Stimulated activated CD4-positive, alpha-beta T cell treated with anti-CD3 and anti-CD28 coated beads, Interleukin-15, amount 100 ng/mL, for 1 hour (primary cell): ENCODE measurements at places on chromosomes 7 and 10.

- DNase-seq: no peak
These were observed 34.0 kb downstream of the ADAP1 start for GRCh38 chr7:920351-921070.

- DNase-seq: no peak
These were observed 604.3 kb upstream of the GALNT17 start for GRCh38 chr7:70527520-70528115.

GRCh38 chr10:27687743-27688142 is 57.9 kb downstream of the MKX start:
- DNase-seq: no peak

- no peak for DNase-seq
These were observed 3.3 kb upstream of the NPTX2 start for GRCh38 chr7:98613601-98614425.

DNA sequence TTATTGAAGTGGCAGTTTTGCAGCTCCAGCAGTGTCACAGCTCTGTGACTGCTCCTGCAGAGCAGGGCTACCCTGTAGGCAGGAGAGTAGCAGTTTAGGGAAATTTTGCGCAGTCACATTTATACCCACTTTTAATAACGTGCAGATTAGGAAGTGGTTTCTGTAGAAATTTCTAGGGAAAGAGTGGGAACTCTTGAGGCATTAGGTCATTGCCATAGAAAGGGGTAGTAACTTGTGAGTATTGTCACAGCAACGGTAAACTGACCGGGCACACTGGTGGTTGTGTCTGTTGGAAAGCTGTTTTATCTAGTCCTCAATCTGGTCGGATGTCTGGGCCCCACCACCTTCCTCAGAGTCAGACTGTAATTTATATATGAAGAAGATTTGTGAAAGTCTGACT is 51.9 kb downstream of the CDC14C start:
- DNase-seq: no peak

- no peak for DNase-seq
These were observed 141.1 kb downstream of the MAPK8 start for GRCh38 chr10:48447356-48448215.

- DNase-seq: no peak
These were observed 1191.9 kb downstream of the CNTNAP2 start for GRCh38 chr7:147308539-147308938.

DNA sequence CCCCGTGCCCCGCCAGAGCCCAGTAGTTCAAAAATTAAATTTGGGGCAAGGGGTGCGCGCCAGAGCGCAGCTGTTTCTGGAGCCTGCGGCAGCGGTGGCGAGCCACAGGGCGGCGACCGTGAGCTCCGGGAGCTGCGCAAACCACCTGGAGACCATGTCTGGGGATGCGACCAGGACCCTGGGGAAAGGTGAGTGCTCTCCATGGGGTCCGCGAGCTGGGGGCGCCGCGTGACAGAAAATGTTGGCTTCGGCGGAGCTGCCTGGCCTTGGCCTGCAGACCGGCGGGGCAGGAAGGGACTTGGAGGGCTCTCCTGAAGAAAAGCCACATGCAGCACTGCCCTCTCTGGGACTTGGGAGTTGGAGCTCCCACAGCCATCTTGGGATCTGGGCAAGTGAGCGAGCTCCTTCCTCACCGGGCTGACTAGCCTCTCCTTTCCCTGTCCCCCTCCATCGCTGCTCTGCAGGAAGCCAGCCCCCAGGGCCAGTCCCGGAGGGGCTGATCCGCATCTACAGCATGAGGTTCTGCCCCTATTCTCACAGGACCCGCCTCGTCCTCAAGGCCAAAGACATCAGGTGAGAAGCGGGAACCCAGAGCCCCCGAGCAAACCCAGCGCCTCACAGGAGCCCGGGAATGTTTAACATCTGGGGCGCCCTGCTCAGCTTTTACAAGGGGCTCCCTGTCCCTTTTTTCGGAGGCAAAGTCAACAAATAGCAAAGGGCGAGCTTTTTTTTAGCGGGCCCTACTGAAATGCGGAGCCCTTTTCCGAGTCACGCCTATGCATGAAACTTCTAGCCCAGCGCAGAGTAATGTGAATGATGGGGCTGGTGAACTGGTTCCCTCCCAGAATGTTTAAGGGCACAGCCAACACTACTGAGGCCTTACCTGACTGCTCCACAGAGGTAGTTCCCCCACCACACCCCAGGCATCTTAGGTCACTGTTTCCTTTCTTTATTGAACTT is 6.1 kb downstream of the GSTO2 start:
- DNase-seq: peak; percentile 36

DNA sequence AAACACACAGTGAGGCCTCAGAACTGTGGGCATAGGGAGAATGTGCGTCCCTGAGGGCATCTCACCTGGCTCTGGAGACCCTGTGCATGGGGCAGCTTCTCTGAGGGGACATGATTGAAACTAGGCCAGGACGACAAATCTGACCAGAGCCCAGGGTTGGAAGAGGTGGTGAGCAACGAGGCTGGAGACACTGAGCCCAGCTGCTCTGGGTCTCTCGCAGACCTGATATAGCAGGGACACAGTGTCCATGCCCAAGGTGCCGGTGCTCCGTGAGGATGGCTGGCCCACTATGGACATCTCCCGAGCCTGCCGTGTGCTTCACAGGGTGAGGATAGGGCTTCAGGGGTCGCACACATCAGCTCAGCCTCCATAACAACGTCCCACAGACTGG is 49.3 kb upstream of the INSIG1 start:
- DNase-seq: no peak

DNA sequence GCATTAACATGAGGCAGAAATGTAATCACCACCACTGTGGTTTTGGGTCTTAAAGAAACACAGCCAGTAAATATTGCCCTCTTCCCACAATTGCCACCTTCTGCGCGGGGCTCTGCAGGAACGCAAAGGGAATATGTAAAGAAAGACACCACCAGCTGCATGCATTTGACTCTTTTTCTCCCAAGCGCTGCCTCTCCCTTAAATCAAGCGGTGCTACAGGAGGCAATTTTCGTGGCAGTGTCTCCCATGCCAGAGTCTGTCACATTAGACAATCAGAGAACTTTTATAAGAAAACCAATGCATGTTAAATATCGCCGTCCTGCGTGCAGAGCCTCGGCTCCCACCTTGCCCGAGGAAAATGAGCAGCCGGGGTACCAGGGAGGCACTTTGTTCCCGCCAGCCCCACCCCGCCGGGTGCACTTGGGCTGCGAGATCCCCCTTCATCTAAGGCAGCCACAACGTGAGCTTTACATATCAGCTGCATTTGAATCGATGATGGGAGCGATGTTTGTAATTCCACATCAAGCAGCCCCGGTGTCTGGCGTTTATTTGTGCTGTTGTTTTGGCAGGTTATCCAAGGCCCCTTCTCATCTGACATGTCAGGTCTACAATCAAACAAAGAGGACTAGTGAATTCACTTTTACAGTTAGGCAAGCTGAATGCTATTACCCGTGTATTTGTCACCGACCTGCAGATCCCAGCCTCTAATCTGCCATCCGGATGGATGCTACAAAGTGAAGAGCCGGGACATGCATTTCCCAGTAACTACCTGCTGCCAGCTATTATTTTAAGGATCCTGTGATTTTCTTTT is 72.3 kb upstream of the MGMT start:
- DNase-seq: no peak

DNA sequence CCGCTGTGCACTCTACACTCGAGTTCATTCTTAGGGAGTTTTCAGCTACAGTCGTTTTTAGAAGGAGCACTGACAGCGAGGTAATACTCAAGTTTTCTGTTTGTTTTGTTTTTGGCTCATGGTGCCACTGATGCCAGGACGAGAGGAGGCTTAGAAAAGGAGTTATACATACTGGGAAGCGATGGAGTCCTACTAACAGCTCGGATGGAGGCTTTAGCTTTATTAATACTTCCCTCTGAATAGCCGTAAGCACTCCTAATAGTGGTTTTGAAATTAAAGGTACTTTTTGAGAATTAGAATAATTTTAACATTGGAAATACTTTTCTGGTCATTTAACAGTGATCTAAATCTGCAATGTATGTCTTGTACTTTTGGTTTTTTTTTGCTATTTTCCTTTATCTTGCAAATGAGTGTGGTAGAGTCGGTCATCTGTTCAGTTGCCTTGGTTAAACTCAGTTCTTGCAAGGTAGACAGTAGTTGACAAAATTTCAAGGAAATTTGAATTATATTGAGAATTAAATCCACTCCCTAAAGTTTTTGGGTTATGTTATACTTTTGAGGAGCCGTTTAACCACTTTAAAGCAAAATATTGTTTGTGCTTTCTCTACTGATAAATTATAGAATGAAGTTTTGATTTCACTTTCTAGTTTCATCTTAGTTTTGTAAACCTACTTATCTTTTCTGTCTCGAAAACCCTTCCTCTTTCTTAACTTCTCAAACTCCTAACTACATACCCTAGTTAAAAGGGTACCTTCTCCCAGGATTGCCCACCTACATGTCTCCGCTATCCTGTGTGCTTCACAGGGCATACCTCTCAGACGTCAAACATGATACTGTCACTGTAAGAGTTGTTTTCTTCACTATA is 1.5 kb downstream of the HBP1 start:
- DNase-seq: no peak

GRCh38 chr7:39547336-39547735 is 18.9 kb upstream of the YAE1 start:
- no peak for DNase-seq

DNA sequence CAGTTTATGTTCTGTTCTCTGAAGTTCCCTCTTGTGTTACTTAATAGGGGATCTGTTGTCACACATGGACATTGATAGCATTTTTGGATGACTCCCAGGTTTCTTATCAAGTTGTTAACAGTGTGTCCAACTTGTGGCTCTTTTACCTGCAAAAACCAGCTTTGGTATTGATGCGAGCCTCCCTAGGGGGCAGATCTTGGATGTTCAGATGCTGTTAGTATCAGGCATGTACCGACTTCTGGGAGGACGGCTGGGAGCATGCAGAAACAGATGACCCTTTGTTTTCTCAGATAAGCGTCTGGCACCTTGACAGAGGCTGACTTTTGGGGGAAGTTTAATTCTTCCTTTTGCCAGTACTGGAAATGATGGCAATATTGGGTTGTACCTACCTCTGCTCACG is 2.2 kb downstream of the PLPP4 start:
- no peak for DNase-seq

DNA sequence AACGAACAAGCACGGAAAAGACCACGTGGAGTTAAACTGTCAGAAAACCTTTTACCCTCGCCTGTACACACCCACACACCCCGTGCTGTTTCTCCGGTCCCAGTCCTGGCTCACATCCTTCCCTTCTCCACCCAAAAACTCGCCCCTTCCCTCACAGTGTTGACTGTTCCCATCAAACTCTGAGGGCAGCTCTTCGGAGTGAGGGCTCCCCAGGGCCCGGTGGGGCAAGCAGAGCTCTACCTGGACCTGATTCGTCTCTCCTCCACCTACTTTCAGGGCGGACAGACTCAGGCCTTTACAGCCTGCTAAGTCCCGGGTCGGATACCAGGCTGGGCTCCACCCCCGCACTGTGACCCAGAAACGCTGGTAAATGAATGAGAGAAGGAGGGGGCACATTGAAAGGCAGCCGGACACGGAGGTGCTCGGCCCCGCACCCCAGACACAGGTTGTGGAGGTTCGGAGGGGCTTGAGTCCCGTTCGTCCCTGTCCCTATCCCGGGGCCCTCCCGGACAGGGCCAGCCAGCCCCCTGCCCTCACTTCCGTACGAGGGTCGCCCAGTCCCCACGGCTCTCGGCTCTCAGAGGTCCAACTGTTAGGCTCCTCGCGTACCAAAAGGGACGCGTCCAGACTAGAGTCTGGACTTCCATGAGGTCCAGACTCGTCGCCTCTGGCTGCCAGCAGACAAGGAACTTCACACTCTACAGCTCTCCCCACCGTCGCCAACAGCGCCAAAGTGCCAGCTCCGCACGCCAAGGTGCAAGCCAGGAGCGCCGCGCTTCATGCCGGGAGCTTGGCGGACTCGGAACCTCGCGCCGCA is 31.7 kb upstream of the ASL start:
- no peak for DNase-seq

- no peak for DNase-seq
These were observed 467.1 kb downstream of the SDK1 start for GRCh38 chr7:3767917-3768777.

DNA sequence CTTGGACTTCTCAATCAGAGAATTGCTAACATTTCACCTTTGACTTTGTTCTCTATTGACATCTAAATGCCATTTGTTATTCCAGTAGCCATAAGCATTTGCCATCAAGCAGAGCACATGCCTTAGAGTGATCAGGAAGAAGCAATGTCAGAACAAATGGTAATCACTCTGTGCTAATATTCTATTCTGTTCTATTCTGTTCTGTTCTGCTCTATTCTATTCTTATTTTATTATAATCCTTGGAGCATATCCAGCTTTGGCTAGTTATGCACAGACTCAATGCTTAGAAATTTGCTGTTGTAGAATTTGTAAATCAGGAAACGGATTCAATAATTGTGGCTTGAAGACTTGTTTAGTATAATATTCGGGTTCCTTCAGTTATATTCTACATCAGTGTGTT is 175.4 kb downstream of the EXOC4 start:
- DNase-seq: no peak

DNA sequence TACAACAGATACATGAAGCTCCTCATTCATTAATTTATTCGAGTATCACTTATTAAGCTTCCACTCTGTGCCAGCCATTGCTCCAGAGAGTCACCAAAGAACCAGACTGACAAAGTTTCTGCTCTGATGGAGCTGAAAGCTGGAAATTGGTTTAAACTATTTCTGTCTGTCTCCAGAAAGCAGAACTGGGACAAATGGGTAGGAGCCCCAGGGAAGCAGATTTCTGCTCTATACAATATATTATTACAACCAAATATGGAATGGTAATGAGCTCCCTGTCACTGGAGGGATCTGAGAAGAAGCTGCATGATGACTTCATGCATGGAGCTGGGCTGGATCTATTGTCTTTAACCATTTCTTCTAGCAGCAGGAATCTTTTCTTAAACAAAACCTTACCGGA is 165.4 kb upstream of the ADO start:
- no peak for DNase-seq

DNA sequence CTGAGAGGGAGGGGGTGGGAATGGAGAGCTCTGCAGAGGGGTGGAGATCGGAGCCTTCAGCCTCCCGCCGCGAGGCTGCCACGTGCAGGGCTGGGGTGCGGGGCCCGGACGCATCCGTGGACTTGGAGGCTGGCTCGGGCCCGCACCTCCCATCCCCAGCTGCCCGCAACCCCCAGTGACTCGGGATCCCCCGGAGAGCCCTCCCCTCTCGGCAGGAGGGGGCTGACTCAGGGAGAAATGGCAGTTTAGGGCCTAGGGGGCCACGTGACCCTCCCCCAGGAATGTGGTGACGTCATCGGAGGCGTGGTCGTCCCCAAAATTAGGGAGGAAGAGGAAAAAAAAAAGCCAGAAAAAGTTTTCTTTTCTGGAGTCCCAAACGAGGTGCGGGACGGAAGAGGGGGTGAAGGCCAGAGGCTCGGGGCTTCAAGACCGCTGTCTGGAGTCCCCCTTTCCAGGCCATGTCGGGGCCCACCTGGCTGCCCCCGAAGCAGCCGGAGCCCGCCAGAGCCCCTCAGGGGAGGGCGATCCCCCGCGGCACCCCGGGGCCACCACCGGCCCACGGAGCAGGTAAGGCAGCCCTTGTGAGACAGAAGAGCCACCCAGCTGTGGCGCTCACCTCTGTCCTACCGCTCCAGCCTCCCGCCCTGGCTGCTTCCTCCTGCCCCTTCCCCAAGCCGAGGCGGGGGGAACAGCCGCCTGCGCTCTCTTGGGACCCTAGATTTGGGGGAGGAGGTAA is at the start of gene TRIP6:
TSS of gene TRIP6 (plus strand) at position 348 of the 736 bp plus-strand sequence. CDS start at position 459, 111 bp downstream.
- no peak for DNase-seq

GRCh38 chr10:83991986-83992753 is 147.1 kb upstream of the GHITM start:
- no peak for DNase-seq

- no peak for DNase-seq
These were observed 55.0 kb downstream of the CPXM2 start for GRCh38 chr10:123836418-123837145.

- DNase-seq: no peak
These were observed 38.8 kb downstream of the ABI1 start for GRCh38 chr10:26821699-26822570.

GRCh38 chr7:135282561-135283254 is 49.1 kb downstream of the STRA8 start:
- DNase-seq: no peak
